ENCODE measurements at places on chromosomes 11 and 22.

DNA sequence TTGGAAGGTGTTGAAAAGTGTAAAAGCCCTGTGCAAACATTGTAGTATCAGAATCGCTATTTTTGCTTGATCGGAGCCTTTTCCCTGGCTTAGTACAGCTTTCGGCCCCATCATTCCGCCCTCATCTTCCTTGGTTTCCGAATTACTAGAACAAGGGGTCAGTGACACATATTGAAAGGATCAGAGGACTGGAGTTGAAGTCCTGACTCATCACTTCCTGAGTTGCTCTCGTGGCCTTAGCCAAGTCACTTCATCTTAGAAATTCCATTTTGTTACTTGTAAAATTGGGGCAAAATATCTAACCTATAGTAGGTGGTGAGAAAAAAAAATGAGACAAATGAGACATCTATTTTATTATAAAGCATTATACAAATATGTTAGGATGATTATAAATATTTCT, 375.0 kb downstream of the NTM start:
- no peak for DNase-seq

- no peak for DNase-seq
Measured at GRCh38 chr11:125020342-125020741, 42.8 kb upstream of the SLC37A2 start.

DNA sequence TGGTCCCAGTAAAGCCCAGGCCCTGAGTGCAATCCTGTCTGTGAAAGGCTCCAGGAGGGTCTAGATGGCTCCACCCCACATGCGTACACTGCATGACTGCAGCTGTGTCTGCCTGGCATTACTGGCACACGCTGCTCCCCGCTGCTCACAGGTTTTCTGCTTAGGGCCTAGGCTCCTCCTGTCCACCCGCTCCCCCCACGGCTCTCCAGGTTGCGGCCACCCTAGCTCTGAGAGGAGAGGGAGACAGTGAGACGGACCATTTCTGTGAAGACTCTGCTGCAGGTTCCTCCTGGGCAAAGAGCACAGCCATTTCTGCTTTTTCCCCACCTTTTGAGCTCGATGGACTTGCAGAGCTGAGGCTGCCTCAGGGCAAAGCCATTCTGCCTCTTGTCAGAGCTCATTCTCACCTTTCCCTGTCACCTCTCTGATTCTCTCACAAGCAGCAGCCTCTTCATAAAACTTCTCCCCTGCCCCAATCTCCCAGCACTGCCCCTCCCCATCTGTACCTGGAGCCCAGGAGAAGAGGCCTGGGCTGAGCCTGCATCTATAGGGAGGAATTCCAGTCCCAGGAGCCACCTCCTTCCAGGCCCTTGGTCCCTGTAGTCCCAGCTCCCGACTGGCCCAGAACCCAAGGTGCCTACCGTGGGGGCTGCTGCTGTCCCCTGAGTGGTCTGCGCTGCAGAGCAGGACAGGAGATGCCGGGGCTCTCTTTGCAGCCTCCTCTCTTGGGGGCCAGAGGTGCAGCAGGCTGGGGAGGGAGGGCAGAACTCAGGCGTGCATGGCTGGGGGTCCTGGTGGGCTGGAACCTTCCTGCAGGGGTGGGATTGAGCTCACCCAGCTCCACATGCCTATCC, 433.7 kb upstream of the B3GAT1 start:
- no peak for DNase-seq

GRCh38 chr11:86403458-86403857, 28.8 kb downstream of the CCDC81 start:
- DNase-seq = no peak

- peak; percentile 72 for DNase-seq
Measured at GRCh38 chr22:30005213-30005857, 74.9 kb upstream of the HORMAD2 start.

- no peak for DNase-seq
Measured at GRCh38 chr11:63683133-63683991, 2.1 kb downstream of the RTN3 start.

- no peak for DNase-seq
Measured at GRCh38 chr11:118876286-118876685, 7.4 kb upstream of the CXCR5 start.

GRCh38 chr22:38510416-38510970, 4.4 kb upstream of the DDX17 start:
- DNase-seq = no peak

DNA sequence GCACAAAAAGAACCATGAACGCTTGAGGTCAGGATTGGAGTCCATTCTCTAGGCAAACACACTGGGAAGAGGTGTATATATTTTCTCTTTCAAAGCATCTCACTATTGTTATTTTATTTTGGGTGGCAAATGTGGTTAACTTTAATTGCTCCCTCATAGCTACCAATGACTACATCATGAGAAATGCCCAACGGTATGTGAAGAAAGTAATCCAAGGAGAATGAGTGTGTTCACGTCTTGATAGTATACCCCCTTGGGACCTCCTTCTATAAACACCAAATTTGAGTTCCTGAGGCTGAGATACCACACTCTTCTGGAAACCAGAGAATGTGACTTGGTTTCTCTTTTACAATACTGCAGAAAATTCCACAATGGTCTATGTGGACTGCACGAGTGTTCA, 15.8 kb downstream of the OR8D1 start:
- DNase-seq = no peak

GRCh38 chr11:15179167-15179566, 64.4 kb downstream of the INSC start:
- no peak for DNase-seq

DNA sequence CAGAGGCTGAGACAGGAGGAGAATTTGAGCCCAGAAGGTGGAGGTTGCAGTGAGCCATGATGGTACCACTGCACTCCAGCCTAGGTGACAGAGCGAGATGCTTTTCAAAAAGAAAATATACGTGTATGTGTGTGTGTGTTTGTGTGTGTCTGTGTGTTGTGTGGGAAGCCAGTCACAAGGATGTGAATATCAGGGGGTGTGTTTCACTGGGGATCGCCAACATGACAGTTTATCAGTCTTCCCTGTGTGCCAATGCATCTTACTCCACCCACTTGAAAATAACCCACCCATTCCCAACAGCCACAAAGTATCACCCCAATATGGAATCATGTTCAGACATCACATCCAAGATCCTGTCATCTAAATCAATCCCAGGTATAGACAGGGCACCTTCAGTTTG, 10.4 kb upstream of the APOBEC3B start:
- no peak for DNase-seq

DNA sequence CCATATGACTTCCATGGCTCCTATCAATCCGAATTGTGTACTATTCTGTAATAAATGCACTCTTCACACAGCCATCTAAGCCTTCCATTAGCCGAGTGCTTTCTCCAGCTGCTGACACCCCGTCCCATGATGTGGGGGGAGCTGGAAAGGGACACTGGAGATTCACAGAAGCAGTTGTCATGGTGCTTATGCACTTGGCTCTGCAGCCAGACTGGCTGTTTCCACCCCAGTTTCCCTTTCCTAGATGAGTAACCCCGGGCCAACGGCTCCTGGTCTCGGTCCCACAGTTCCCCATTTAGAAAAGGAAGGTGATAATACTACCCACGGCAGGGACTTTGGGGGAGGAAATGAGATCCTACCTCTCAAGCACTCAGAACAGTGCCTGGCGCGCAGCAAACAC, 244.9 kb upstream of the SYN3 start:
- no peak for DNase-seq

DNA sequence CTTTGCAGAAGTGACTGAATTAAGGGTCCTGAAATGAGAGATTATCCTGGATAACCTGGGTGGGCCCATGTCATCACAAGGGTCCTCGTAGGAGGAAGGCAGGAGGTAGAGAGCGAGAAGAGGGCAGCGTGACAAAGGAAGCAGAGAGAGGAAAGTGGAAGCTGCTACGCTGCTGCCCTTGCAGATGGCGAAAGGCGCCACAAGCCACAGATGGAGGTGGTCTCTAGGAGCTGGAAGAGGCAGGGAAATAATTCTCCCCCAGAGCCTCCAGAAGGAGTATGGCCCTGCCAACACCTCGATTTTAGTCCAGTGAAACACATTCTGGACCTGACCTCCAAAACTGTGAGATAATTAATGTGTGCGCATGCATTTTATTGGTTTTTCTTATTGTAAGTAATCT, 13.4 kb downstream of the TMEM184B start:
- DNase-seq = no peak

DNA sequence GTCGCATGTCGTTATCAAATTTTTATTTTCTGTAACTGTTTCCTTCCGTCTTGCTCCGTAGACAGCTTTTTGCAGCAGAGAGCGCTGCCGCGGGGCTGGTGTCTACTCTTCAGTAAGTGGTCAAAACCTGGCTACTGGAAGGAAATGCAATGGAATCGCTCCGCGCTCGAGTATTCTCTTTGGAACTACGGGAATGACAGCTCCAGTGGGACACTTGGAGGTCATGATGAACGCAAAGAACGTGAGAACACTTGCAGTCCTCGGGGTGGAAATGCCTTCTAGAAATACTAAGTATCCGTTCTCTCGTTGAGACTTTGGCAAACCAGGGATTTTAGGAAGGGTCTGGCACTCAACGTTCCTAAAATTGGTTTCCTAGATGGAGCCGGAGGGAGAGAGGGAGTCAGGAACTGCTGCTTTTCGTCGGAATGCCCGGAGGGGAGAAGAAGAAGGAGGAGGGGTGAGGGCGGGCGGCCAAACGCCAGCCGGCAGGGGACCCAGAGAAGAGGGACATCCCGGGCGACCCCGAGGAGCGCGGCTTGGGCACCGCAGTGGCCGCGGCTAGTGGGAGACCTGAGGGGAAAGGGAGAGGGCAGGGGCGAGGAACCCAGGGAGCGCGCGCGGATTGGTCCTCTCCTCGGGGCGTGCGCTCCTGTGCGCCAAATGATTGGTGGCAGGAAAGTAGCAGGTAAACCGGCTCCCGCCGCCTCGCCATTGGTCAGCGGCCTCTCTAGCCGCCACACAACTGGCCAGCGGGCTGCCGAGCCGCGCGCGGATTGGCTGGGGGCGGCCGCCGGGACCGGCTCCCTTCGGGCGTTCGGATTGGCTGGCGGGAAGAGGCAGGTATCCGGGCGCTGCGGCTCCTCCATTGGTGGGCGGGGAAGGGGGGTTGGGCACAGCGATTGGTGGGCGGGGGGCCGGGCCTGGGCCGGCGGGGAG, 490 bp upstream of the BMAL1 start:
- peak; percentile 95 for DNase-seq

DNA sequence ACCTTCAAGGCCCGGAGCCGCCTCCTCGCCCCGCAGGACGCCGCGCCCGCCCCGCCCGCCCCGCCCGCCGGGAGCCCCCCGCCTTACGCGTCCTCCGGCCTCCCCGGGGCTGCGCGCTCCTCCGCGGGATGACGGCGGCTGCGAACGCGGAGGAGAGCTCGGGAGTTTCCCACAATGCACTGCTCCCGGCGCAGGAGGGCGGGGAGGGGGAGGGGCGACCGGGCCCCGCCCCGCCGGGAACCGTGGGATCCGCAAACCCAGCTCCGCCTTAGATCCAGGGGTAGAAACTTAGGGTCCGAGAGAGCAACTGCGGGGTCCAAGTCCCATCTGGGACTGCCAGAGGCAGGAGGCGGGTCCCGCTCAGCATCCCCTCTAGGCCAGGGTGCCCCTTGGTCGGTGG, at the start of gene CEND1:
Gene CEND1, minus strand, starts transcription at position 148 of the 400 bp plus-strand sequence. CDS start 1,514 bp downstream, outside the sequence.
- DNase-seq = peak; percentile 69

- peak; percentile 10 for DNase-seq
Measured at GRCh38 chr11:67022961-67023956, at the start of gene SYT12. Gene SYT12 (plus strand): TSS chr11:67023134. CDS start chr11:67030145, 7,011 bp downstream.

- DNase-seq = peak; percentile 32
Measured at GRCh38 chr22:22684580-22685561, 40.5 kb downstream of the GGTLC2 start.

DNA sequence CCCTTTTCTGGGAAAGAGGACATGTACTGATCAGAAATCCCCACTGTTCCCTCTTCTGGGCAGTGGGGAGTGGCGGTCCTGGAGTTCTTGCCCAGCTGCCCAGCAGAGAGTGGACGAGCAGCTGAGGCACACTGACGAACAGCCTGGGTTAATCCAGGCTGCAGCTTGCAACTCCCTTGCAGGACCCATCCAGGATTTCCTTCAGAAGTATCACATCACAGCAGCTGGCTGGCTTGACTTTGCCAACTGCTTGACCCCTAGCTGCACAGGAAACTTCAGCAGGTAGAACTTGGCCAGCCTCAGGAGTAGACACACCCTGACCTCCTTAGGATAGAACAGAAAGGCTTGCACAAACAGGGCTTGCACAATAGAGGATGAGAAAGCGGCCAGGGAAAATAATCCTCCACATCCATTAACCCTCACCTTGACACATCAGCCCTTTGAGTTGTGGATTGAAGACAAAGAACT, 27.9 kb upstream of the FZD4 start:
- DNase-seq = no peak

GRCh38 chr22:41920271-41920976, 5.5 kb upstream of the SHISA8 start:
- DNase-seq = no peak

DNA sequence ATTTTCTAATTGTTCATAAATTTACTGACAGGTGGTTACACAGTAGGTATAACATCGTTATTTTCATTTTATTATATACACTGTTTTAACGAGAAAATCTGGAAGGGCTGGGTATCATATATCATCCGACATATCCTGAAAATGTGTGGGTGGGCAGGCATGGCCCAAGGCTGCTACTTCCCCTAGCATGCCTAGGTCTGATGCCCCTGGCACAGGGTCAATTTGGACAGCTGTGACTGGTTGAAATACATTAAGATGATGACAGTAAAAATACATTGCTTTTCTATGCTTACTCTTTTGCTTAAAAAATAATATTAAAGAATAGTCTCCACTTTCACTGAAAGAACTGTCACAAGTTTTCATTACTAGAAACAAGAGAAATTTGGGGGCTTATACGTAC, 908.8 kb downstream of the OPCML start:
- DNase-seq = no peak

- no peak for DNase-seq
Measured at GRCh38 chr22:27212617-27213177, 555.3 kb downstream of the MIAT start.

GRCh38 chr22:17769013-17769715, 5.1 kb downstream of the BID start:
- DNase-seq = no peak

- no peak for DNase-seq
Measured at GRCh38 chr11:102666331-102666957, 39.1 kb downstream of the MMP27 start.

DNA sequence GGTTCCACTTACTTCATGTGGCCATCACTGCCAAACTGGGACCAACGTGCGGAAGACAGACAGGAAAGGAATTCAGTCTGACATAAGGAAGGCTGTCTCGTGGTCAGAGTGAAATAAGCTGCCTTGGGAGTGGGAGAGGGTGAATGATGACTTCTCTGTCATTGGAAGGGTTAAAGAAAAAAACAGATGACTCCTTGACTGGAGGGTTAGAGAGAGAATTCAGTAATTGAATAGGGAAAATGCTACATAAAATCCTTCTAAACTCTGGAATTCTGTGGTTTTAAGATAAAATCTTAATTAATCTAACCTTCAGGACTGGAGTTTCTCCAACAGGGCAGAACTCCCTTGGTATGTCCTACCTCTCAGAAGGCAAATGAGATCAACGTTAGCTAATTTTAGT, 33.8 kb downstream of the RAB30 start:
- no peak for DNase-seq
